ENCODE measurements at places on chromosomes 2 and 18.

DNA sequence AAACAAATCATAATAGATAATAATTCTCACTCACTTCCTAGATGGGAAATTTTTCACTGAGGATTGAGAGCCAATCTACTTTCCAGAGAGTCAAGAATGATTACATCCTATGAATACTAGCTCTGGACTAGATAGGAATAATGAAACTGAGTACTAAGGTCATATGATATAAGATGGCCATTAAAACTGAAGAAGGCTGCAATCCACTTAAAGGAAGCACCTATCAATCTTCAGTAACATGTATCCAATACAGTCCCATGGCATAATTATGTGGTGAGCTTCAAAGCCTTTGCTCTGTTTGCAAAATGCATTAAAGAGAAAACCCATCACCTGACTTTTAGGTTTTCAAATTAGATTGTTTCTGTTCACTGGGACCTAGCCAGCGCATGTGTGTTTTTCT lies 398.0 kb upstream of the MEIS1 start:
- DNase-seq, result no peak

DNA sequence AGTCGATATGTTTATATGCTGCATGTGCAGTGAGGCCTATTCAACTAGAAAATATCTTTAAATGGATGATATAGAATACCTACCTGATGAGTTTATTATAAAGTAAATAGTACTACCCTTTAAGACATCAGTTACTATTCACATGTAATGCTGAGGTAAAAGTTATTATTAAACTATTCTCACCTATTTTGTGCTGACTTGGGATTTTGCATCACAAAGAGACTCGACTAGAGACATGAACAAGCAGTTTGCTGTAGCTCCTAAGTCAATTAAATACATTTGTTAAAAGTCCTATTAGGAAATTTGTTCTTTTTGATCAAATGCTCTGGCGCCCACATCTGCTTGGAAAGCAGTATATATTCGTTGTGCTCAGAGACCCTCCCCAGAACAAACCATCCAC lies 164.1 kb downstream of the CCDC85A start:
- DNase-seq, result no peak

DNA sequence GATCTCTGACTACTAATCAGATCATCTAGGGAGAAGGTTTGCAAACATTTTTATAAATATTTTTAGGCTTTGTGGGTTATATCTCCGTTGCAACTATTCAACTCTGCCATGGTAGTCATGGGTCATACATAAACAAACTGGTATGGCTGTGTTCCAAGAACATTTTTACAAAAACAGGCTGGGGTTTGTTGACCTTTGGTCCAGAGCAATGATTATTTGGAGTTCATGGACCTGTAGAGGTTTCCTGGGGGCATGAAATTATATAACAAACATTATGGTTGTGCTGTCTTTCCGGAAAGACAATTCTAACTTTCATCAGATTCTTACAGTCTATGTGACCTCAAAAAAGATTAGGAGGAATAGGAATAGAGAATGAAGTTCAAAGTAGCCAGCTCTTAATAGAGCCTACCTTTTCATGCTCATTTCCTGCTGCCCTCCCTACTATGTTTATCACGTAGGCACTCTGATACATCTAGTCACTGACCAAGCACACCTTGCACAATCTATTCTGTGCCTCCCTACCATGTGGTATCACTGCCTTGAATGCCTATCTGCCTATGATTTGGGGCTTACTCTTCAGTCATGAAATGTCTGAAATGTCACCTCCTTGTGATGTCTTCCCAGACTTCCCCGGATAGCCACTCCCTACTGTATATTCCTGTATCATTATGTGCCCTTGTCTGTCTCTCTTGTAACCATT lies 102.4 kb upstream of the SCN1A start:
- no peak for DNase-seq

DNA sequence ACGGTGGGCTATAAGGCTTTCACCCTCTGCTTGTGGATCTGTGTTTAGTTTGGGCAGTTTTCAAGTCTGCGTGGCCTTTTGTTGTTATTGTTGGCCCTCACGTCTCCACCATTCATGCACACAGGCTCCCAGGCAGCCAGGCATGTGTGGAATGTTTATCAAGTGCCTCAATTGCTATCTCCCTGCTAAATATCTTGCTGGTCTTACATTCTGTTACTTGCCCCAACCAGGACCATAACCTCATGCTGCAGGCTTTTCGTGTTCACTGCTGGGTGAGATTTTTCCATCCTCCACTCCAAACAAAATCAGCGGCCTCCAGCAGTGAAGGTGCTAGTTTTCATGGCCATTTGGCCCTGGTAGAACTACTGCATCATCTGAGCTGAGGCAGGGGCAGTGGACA lies 63.0 kb upstream of the DSC1 start:
- DNase-seq, result no peak

DNA sequence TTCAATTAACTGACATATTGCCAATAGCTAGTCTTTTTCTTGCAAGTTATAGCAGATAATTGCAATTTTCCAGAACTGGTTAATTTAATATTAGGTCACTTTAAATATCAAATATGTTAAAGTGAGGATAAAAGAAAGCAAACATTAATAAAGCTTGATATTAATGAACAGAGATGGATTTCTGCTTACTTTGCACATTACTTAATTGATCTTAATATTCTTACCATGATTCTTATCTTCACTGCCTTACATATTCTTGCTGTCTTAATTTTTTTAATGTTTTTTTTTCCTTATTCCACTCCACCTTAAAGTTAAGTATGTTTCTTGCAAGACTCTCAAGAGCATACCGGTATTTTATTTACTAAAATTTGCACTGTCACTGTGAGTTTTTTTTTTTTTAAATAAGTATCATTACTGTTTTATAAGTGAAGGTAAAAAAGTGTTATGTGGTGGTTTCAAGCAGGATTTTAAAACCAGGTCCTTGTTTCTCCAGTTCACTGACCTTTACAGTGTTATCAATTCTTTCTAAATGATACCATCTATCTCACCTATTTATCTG lies 33.9 kb downstream of the PPP3R1 start:
- no peak for DNase-seq

DNA sequence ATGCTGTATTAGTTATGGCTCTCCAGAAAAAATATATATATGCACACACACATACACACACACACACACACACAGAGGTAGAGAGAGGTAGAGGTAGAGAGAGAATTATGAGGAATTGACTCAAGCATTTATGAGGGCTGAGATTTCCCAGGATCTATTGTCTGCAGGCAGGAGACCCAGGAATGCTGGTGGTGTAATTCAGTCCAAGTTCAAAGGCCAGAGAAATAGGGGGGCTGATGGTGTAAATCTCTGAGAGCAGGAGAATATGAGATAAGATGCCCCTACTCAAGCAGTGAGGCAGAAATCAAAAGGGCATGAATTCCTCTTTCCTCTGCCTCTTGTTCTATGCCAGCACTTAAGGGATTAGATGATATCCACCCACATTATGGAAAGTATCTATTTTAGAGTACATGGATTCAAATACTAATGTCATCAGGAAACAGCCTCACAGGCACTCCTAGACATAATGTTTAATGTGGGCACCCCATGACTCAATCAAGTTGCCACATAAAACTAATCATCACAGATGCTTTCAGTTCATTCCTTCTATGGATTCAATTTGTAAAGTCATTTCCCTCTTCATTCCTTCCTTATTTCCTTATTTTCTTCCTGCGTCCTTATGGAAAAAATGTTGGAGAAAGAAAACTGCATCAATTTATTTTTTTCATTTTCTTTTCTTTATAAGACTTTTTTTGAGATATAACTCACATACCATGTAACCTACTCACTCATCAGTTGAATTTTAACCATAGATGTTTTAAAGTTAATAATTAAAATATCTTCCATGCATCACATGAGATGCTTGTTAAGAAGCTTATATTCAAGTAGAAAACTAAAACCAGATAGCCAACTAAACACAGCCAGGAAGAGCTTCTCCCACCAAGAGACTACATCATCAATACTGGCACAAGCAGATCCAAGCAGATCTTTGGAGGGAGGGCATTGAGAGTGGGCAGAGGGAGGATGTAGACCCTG lies 406.2 kb downstream of the MBD2 start:
- DNase-seq, result no peak

DNA sequence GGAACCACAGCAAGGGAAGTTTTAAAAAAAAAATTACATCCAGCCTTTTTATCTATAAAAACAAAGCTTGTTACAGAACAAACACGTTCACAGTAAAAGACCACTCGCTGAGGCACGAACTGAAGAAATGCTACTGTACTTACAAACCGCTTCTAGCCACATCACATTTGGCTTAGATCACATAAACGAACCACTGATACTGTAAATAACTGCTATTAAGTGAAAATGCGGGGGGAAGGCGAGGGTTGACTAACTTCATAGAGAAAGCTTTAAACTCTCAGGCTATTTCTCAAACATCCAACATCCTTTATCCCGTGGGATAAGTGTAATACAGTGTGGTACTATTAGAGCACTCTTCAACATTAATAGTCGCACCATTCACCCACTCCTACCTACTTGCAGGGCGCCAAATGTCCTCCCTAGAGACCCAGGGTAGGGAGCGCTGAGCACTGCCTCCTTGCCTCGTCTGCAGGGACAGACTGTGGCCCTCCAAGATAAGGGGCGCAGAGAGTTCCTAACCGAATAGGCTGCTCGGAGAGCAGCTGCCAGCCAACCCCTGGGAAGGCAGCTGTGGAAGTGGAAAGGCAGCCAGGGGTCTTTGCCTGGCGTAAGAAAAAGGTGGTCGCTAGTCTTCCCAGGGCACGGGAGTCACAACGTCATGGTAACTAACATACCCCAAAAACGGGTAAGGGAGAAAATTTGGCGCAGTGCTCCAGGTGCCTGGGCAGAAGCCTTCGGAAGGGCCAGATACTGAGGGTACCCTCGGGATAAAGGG lies 854 bp downstream of the GPR155 start:
- DNase-seq, result no peak

- DNase-seq, result no peak
Observed at GRCh38 chr2:2704428-2705090, 373.5 kb upstream of the MYT1L start.

- no peak for DNase-seq
Observed at GRCh38 chr2:180385601-180386201, 378.6 kb upstream of the CWC22 start.

DNA sequence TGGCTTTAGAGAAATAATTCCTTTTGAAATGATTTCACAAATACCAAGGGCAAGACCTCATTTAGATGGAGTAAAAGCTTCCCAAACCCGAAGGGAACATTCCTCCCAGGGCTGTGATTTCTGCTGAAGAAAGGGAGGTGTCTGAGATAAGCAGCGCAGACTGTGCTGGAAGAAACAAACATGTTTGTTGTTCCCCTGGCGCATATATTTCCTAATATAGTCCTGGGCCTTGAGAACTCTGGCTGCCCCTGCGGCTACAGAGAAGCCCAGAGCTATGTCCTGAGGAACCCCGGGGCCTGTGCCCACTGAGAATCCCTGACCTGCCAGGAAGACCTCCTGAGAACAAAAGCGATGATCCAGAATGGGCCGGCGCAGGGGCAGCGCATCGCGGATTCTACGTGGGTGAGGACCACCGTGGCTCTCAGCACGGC lies 372.6 kb upstream of the NT5C1B start:
- no peak for DNase-seq

GRCh38 chr2:227719641-227720040 lies 1.8 kb upstream of the SLC19A3 start:
- no peak for DNase-seq

DNA sequence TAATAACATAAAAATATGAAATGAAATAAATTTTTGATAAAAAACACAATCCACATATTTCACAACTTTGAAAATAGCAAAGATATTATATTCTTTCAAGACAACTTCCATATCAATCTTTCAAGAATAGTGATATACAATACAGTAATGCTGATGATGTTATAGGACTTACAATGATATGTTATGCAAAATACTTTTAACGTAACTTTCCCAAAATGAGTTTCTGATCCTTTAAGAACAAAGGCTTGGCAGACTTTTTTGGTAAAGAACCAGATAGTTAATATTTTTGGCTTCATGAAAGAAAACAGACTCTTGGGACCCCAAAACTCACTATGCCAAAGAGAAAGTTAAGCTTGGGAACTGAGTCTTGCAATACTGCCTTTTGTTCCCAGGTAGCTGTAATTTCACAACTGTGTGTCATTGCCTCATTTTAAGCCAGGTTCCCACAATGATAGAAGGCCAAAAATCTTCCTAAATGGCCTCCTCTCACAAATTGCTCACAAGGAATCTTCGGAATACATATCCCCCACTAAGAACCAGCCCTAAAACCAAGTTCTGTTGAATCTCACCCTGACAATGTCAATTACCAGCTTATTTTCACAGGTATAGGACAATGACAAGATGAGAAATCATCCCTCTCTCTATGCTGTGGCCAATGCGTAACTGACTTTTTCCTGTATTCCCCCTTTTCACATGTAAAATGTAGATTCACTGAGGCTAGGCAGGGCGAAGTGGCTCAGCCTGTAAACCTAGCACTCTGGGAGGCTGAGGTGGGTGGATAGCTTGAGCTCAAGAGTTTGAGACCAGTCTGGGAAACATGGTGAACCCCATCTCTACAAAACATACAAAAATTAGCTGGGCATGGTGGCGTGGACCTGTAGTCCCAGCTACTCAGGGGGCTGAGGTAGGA lies 54.8 kb upstream of the STRN start:
- DNase-seq, result no peak

GRCh38 chr18:61544178-61544577 lies 210.9 kb downstream of the CDH20 start:
- DNase-seq, result no peak

DNA sequence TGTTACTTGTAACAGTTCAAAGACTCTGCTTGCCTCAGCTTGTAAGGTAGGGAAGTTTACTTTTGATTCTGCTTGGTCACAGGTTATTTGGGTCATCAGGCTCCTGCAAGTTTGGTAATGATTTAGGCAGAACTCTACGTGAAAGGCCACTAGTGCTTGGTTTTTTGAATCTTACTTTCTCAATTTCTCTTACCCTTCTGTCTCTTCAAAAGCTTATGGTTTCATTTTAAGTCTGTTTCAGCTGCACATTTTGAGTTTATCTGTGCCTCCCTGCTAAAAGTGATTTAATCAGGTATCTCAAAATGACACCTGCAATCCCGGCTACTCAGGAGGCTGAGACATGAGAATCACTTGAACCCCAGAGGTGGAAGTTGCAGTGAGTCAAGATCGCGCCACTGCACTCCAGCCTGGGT lies 26.3 kb upstream of the MOCOS start:
- DNase-seq, result no peak

DNA sequence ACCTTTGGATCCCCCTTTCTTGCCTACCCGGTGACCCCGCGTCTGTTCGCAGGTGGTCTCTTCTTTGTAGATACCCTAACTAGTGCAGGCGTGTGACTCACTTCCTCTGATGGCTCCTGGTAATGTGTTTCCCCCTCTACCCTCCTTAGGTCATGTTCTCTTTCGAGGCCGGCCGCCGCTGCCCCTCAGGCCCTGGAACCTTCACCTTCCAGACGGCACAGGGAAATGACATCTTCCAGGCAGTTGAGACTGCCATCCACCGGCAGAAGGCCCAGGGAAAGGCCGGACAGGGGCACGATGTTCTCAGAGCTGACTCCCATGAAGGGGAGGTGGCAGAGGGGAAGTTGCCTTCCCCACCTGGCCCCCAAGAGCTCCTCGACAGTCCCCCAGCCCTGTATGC lies 1.6 kb downstream of the DOK1 start:
- DNase-seq, result no peak

GRCh38 chr2:138084206-138084605 lies 119.9 kb downstream of the HNMT start:
- DNase-seq, result no peak

GRCh38 chr2:180607514-180608049 lies 372.8 kb upstream of the UBE2E3 start:
- DNase-seq, result no peak
